ENCODE measurements at places on chromosomes 3 and 15.
A peak's percentile ranks its signal among the peaks of the same experiment; 100 is the strongest.

DNA sequence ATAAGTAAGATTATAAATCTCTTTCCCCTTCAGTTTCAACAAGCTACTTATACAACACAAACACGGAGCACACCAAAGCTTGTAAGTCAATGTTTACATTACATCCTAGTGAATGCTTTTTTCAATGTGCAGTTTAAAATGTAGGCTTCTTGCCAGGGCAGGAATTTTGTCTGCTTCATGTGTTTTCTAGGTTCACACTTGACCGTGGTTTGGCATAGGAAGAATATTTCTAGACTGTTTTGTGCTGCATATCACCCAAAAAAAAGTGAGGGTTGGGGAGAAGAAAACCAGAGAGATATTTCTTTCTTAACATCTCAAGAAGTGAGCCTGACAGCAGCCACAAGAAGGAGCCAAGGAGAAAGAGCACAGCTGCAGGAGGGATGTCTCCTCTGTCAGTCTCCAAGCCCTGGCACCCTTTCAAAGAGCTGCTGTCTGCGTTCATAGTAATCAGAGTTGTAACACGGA is 255.8 kb downstream of the MEIS2 start:
- no peak for DNase-seq

DNA sequence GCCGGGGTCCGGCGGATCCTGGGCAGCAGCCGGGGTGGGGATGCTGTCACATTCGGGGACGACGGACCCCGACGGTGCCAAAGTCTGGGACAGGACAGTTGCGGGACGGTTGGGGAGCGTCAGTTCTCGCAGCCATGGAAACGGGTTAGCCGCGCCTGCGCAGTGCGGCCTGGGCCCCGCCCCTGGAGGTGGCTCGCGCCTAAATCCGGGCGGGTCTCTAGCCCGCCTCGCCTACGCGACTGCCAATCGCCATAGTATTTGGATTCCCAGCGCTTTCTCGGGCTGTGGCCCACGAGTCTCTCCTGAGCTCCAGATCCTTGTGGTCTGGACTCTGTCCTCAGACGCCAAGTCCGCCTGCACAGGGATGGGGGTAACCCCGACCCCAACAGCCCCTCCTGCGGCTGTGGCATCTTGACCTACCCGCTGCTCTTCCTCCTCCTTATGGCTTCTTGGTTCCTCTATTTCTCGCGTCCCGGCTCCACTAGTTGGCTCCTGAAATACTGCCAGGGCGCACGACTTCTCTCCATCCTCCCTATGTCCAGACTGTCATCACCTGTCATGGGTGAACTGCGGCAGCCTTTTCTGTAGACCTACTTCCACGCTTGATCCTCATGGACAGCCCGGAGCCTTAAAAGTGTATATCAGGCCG is at the start of gene ZMYND10:
Gene ZMYND10 (minus strand): TSS at position 147 of the 649 bp plus-strand sequence. CDS start 153 bp downstream, outside the sequence.
- DNase-seq, result peak; percentile 87

- DNase-seq, result no peak
Observed at GRCh38 chr3:122758877-122759560, 34.6 kb downstream of the HSPBAP1 start.

DNA sequence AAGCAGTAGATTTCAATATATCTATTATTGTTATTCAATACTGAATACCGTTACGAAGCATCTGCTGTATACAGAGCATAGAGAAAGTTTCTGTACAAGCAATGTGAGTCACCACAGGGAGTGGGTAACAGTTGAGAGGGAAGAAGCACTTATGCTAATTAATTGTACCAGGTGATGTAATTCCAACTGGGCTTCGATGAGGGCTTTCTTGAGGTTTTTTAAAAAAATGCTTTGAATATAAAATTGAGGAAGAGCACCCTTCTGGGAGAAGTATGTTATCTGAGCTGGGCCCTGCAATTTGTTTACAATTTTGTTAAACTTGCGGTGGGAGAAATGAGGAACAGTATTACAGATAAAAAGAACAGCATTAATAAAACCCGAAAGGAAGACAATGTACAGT is 197.9 kb downstream of the TPRG1 start:
- DNase-seq, result no peak

GRCh38 chr3:175770426-175770825 is 911.3 kb downstream of the NAALADL2 start:
- DNase-seq, result no peak

All from stimulated activated CD4-positive, alpha-beta T cell treated with anti-CD3 and anti-CD28 coated beads, Interleukin-15, amount 100 ng/mL, for 24 hours (primary cell).